ENCODE measurements at places on chromosomes 1 and 21.

- no peak for DNase-seq
These were observed 7.7 kb upstream of the HTR1D start for GRCh38 chr1:23224739-23225648.

DNA sequence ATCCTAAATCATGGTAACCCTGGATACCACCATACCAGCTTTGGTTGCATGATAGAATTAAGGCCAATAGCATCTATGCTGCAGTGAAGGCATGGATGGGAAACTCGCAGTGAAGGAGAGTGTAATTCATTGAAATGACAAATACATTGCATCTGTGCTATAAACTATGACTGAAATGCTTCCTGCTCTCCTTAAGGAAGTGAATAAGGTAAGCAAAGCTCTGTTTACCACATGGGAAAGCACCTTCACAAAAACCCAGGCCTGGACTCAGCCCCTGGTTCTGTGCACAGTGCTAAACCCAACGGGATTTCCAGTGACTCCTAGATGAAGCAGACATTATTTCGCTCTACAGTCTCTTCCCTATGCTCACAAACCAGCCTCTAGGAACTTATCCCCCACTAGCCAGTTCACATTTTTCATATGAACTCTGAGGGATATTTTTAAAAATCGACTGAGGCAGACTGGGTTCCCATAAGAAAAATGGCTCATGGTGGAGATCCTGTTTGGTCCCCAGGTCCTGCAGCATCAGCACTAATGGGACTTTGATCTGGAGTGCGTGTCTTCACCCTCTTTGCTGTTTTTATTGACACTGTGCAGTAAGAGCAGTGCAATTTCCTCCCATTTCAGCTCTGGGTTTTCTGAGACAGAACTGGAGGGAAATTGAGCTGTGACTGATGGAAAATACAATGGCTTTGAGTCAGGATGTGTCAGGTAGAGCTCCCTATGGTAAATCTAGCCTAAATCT lies 362.7 kb downstream of the SIPA1L2 start:
- no peak for DNase-seq

DNA sequence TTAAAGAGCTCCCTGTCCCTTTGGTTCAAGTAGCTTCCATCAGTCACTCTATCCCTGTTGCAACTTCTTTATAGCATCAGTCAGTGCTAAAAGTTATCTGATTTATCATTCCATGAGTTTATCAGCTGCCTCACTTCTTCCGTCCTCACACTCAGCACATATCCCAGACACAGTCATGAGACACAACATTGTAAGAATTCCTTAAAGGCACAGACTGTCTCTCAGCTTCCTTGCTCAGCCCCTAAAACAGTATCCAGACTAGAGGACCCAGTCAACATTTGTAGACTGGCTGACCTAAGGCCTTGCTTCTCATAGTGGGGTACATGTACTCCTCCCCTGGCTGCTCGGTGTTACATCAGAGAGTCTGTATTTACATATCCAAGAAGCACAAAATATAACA lies 164.9 kb upstream of the ADGRL2 start:
- DNase-seq, result no peak

- DNase-seq, result no peak
These were observed 40.9 kb downstream of the ATP6V1G3 start for GRCh38 chr1:198499588-198499987.

GRCh38 chr1:42931108-42931539 lies 27.5 kb downstream of the SLC2A1 start:
- DNase-seq, result peak; percentile 65

- DNase-seq, result no peak
These were observed 395.6 kb downstream of the SETD4 start for GRCh38 chr21:35664683-35665082.

DNA sequence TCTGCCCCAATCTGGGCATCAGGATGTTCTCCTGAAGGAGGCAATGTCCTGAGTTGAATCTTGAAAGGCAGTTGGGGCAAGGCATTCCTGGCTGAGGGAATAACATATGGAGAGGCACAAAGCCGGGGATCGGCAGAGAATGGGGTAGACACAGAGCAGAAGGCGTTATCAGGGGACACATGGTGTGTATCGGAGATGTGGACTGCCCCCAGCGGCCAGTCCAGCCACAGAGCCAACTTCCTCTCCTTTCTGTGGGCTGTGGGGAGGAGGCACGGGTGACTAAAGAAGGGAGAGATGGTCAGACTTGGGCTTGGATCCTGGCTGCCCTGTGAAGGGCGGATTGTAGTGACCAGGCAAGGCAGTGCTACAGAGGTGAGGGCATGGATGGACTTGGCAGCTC lies 32.1 kb downstream of the FOXD2 start:
- no peak for DNase-seq

DNA sequence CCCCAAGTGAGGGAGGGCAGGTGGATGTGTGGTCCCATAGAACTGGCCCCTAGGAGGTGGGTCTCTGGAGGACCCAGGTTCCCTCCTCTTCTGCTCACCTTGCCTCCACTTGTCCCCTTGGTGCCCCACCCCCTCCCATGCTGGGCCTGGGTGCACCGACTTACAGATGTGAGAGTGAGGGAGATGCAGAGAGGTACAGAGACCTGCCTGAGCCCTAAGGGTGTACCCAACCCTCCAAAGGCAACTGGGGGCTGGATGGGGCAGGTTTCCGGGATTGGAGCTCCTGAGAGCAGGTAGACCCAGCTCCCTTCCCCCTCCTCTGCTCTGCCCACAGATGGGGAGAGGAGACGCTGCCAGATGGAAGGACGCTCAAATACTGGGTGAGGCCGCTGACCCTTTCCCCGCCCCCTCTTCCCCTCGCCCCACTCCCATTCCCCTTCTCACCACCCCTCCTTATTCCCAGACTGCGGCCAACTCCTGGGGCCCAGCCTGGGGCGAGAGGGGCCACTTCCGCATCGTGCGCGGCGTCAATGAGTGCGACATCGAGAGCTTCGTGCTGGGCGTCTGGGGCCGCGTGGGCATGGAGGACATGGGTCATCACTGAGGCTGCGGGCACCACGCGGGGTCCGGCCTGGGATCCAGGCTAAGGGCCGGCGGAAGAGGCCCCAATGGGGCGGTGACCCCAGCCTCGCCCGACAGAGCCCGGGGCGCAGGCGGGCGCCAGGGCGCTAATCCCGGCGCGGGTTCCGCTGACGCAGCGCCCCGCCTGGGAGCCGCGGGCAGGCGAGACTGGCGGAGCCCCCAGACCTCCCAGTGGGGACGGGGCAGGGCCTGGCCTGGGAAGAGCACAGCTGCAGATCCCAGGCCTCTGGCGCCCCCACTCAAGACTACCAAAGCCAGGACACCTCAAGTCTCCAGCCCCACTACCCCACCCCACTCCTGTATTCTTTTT lies 10.3 kb downstream of the TINAGL1 start:
- no peak for DNase-seq

DNA sequence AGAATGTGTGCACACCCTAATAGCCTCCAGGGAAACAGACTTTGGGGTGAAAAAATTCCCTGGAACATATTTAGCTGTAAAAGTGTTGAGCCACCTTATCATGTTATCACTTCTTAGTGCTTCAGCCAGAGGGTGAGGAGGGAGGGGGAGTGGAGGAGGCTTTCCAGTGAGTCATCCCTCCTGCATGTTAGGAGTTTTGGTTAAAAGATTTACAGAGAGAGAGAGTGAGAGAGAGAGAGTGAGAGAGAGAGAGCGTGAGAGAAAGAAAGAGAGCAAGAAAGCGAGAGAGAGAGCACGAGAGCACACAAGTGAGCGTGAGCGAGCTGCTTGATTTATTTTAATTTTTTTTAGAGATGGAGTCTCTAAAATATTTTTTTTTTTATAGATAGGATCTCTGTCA lies 13.5 kb upstream of the CACNA1E start:
- DNase-seq, result no peak
